ENCODE measurements at places on chromosomes 4 and X.

GRCh38 chr4:123937581-123937980 is 541.0 kb downstream of the SPRY1 start:
- no peak for DNase-seq

- peak; percentile 2 for DNase-seq
These were observed 10.6 kb upstream of the GPR174 start for GRCh38 chrX:79133904-79134303.

DNA sequence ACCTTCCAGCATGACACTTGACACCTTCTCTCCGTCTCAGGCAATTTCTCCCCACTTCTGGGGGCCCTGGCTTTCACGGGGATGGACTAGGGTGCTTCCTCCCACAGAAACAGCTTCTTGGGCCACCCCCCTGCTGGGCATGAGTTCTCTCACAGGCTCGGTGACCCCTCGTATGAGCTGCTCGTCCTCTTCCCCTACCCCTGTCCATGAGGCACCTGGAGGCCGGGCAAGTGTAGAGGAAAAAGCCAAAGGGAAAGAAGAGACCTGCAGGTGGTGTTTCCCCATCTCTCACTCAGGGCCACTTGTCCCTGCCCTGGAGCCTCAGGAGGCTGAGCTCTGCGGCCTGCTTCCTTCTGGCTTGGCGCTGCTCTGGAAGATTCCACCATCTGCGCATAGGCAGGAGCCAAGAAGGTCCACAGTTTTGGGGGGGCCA is 1.9 kb upstream of the RGS12 start:
- DNase-seq: no peak

- DNase-seq: peak; percentile 65
These were observed 69.8 kb downstream of the SHROOM3 start for GRCh38 chr4:76504613-76505465.

DNA sequence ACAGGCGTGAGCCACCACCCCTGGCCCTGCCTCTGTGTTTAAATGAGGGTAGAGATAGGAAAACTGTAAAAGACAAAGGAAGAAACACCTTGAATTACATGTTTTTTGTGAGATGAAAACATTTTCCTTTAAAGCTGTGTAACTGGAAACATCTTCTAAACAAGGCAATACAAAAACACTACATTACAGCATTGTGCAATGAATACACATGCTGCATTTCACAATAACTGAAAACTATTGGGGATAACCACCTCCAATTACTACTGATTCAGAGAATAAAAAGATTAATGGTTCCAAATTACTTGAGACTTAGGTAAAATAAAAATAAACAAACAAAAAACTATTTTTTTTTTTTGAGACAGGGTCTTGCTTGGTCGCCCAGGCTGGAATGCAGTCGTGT is 7.6 kb upstream of the OGT start:
- DNase-seq: peak; percentile 19

GRCh38 chr4:7434766-7435150 is at the start of gene PSAPL1:
Gene PSAPL1 (minus strand): TSS chr4:7434930. CDS start chr4:7434879, 51 bp downstream.
- DNase-seq: peak; percentile 12
